ENCODE measurements at places on chromosomes 4 and X. TPM values are rescaled to one million over a fixed set of nuclear protein-coding genes. Genes with fewer than 3 reads are reported as not detected.

- DNase-seq: no peak
Measured at GRCh38 chr4:76692761-76693160, 205.2 kb downstream of the SOWAHB start.

FREM3 gene
- not detected for total RNA-seq

GRCh38 chrX:118593407-118593806 lies 97.8 kb downstream of the DOCK11 start:
- no peak for DNase-seq

METAP1 gene
- 46.6 TPM for total RNA-seq

DNA sequence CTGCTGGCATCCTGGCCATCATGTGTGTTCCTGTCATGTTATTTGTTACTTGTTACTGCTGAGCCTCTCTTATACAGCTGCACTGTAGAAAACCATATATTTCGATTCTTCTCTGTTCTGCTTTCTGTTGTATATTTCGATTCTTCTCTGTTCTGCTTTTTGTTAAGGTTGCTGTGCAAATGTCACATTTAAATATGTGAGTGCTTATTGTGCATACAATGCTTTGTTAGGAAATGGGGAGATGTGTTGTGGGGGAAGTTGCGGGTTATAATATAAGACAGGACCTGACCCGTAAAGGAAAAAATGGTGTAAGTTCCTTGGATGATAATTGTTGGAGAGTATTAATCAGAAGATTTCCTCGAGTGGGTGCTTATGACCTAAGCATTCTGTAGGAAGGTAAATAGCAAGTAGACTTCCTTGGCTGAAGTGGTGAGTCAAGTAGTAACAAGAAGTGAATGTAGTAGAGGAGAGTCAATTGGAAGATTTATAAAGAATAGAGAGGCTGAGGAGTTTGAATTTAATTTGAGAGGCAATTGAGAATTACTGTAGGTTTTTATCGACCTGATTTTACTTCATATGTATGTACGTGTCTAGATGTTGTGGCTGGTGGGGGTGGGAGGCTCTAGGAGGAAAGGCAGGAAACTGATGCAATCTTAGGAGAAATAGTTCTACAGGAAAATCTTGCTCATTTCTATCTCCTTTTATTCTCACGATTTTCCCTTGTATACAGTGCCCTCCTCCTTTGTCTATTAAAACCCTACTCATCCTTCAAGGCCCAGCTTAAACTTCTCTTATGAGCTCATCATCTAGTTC lies 8.5 kb downstream of the OGT start:
- no peak for DNase-seq

GATA1 gene
- not detected for total RNA-seq

MSANTD1 gene
- 1.8 TPM for total RNA-seq

DNA sequence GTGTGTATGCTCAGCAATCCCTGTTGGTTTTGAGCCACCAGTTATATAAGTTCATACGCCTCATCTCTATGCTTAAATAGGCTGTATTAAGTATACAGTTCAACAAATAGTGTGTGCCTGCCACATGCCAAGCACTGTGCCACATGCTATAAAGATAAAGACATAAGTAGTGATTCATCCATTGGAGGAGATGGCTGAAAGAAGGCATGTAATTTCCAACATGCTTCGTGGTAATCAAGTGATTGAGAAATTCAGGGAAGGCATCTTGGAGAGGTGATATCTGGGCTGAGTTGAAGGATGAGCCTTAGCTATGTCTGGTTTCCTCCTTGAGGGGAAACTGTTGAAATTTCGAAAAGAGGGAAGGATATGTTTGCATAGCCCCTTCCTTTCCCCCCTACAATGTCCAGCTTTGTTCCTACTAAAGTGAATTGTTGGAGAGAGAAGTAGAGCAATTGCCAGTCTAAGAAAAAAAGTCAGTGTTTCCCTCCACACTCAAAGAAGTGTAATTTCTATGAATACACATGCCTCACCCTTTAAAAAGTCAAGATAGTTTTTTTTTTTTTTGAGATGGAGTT lies 96.5 kb downstream of the ARHGAP10 start:
- no peak for DNase-seq

NAA11 gene
- total RNA-seq: not detected

TLR7 gene
- total RNA-seq: 0.31 TPM

TRAM1L1 gene
- total RNA-seq: not detected

- DNase-seq: no peak
Measured at GRCh38 chrX:136660896-136661295, 12.9 kb downstream of the CD40LG start.

GSX2 gene
- not detected for total RNA-seq

USP17L20 gene
- not detected for total RNA-seq

MAGEB10 gene
- total RNA-seq: not detected

- no peak for DNase-seq
Measured at GRCh38 chr4:144948009-144948408, 150.0 kb downstream of the ANAPC10 start.

DKC1 gene
- total RNA-seq: 91.6 TPM

USP17L17 gene
- not detected for total RNA-seq
